CD8-positive, alpha-beta memory T cell (primary cell): ENCODE measurements at places on chromosomes 13 and 19. TPM values are rescaled to one million over a fixed set of nuclear protein-coding genes. Genes with fewer than 3 reads are reported as not detected.

Gene OR7A5
- not detected for total RNA-seq

Gene CLDN10
- total RNA-seq, result not detected

Gene CADM4
- total RNA-seq, result 0.24 TPM

Gene ZNF554
- 2.3 TPM for total RNA-seq

Gene CDX2
- total RNA-seq, result not detected

Gene SELENOV
- total RNA-seq, result not detected

Gene TPTE2
- total RNA-seq, result not detected

Gene SLITRK6
- total RNA-seq, result not detected

Gene UNC13A
- not detected for total RNA-seq

Gene ATP8A2
- total RNA-seq, result 0.63 TPM

Gene CD79A
- total RNA-seq, result 1.3 TPM

DNA sequence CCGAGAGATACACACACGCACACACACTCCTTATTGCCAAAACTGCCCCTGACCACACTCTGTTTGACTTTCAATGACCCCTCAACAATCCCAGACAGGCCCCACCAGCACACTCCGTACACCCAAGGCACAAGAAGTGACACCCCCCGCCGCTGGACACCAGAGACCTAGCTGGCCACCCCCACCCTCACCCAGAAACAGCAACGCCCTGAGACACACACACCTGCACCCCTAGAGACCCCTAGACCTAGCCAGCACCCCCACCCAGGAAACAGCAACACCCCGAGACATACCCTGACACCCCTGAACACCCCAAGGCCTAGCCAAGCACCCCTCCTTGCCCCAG, 1.1 kb upstream of the PTGER1 start:
- peaks cover 23% of the 10 kb centered on the region for H3K27me3 ChIP-seq
- H3K27ac ChIP-seq, result no peak overlapping the region
- no peak overlapping the region for H3K4me3 ChIP-seq
- DNase-seq, result no peak

- peaks cover 54% of the 10 kb centered on the region for H3K4me1 ChIP-seq
- peak within 1 kb of the TSS; percentile 85 for H3K27ac ChIP-seq
- H3K4me3 ChIP-seq, result peak within 1 kb of the TSS; percentile 96
- H3K27me3 ChIP-seq, result no peaks in the 10 kb centered on the region
- peak; percentile 80 for DNase-seq
Measured at GRCh38 chr19:507286-508203, at the start of gene TPGS1. Gene TPGS1 (plus strand): TSS chr19:507497. CDS start chr19:507507, 10 bp downstream.

- no peaks in the 10 kb centered on the region for H3K4me1 ChIP-seq
- no peak overlapping the region for H3K4me3 ChIP-seq
- no peak overlapping the region for H3K27ac ChIP-seq
- no peak for DNase-seq
Measured at GRCh38 chr13:60482012-60482411, 85.0 kb downstream of the TDRD3 start.

- DNase-seq, result peak; percentile 42
- no peaks in the 10 kb centered on the region for H3K4me1 ChIP-seq
- no peaks in the 10 kb centered on the region for H3K36me3 ChIP-seq
- H3K4me3 ChIP-seq, result no peak overlapping the region
Measured at GRCh38 chr19:54266133-54266532, 9.1 kb upstream of the LILRB5 start.

DNA sequence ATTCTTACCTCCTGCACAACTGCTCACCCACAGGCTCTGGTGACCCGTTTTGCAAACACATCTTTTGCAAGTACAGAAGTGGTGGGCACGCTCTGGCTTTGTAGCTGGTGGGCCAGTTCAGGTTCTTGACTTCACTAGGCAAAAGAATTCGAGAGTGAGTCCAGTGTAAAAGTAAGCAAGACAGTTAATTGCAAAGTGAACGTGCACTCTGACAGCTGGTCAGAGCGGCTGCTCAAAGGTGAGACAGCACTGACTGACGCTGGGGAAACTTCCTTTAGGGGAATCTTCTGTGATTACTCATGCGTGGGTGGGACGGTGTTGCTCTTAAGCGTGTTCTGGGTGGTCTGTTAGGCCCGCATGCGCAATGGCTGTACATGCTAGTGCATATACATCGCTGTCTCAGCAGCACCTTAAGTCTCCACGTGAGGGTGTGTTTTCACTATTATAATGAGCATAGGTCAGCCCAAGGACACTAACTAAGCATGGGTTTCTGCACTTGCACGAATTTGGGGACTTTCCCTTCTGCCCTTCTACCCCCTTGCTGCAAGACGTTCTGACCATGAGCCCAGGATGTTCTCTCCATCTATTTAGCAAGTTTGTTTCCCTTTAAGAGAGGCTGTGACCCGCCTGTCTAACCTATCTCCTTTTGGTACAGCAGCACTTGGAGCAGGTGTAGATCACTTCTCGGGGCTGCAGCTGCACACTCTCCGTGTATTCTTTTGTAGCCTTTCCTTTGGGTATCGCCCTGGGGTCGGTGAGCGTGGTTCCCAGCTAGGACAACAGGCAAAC, 30.2 kb upstream of the CD33 start:
- no peak overlapping the region for H3K4me3 ChIP-seq
- DNase-seq, result no peak
- no peaks in the 10 kb centered on the region for H3K4me1 ChIP-seq
- H3K27me3 ChIP-seq, result no peaks in the 10 kb centered on the region
- H3K27ac ChIP-seq, result no peak overlapping the region
- H3K36me3 ChIP-seq, result no peaks in the 10 kb centered on the region

- H3K4me3 ChIP-seq, result no peak overlapping the region
- H3K27ac ChIP-seq, result no peak overlapping the region
- no peaks in the 10 kb centered on the region for H3K4me1 ChIP-seq
- H3K36me3 ChIP-seq, result no peaks in the 10 kb centered on the region
- no peaks in the 10 kb centered on the region for H3K27me3 ChIP-seq
- no peak for DNase-seq
Measured at GRCh38 chr13:34002141-34002540, 184.2 kb downstream of the RFC3 start.

- DNase-seq, result no peak
- H3K36me3 ChIP-seq, result no peaks in the 10 kb centered on the region
- peaks cover 7% of the 10 kb centered on the region for H3K4me1 ChIP-seq
Measured at GRCh38 chr19:44909775-44910174, 4.2 kb downstream of the APOE start.

GRCh38 chr13:93859716-93860115, 619.8 kb downstream of the DCT start:
- no peaks in the 10 kb centered on the region for H3K36me3 ChIP-seq
- no peak overlapping the region for H3K4me3 ChIP-seq
- no peak overlapping the region for H3K27ac ChIP-seq

GRCh38 chr19:24086974-24087595, at the start of gene ZNF254:
Gene ZNF254 (plus strand): TSS chr19:24087187. CDS start chr19:24087308, 121 bp downstream.
- peak within 1 kb of the TSS; percentile 82 for H3K27ac ChIP-seq
- peak; percentile 72 for DNase-seq
- no peaks in the 10 kb centered on the region for H3K27me3 ChIP-seq
- peak within 1 kb of the TSS; percentile 80 for H3K4me3 ChIP-seq
- peaks cover 9% of the 10 kb centered on the region for H3K4me1 ChIP-seq

GRCh38 chr19:4288091-4288777, 9.2 kb downstream of the SHD start:
- DNase-seq, result no peak
- H3K36me3 ChIP-seq, result no peaks in the 10 kb centered on the region
- no peak overlapping the region for H3K27ac ChIP-seq
- H3K27me3 ChIP-seq, result no peaks in the 10 kb centered on the region
- no peak overlapping the region for H3K4me3 ChIP-seq

GRCh38 chr13:76638181-76638580, 248.0 kb downstream of the KCTD12 start:
- no peak for DNase-seq
- H3K36me3 ChIP-seq, result no peaks in the 10 kb centered on the region
- no peaks in the 10 kb centered on the region for H3K27me3 ChIP-seq
- no peaks in the 10 kb centered on the region for H3K4me1 ChIP-seq
- no peak overlapping the region for H3K4me3 ChIP-seq

DNA sequence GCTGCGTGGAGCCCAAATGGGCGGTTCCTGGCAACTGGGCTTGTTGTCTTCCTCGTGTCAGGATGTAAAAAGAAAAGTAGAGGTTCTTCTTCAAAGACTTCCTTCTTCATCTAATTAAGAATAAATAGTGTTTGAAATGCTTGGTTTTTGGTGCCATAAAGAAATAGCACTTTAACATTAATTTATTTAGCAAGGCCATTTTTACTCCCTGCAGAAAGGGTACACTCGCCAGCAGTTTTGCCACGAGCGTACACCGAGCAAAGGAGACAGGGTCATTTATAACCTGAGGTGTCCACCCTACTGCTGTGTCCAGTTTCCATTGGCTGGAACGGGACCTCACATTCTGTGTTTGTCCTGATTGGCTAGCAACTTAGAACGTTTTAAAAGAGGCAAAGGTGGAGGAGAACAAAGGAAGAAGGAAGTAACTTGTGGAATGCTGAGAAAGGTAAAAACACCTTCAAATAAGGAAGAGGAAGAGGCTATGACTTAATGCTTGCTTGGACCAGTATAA, 21.8 kb upstream of the OR10H1 start:
- H3K36me3 ChIP-seq, result no peaks in the 10 kb centered on the region
- DNase-seq, result no peak
- H3K27me3 ChIP-seq, result no peaks in the 10 kb centered on the region

GRCh38 chr13:90171649-90172048, 1175.8 kb upstream of the MIR17HG start:
- no peak overlapping the region for H3K27ac ChIP-seq
- DNase-seq, result no peak
- H3K4me3 ChIP-seq, result no peak overlapping the region
- H3K4me1 ChIP-seq, result no peaks in the 10 kb centered on the region
- no peaks in the 10 kb centered on the region for H3K27me3 ChIP-seq

GRCh38 chr13:70729369-70729768, 621.1 kb upstream of the KLHL1 start:
- H3K4me3 ChIP-seq, result no peak overlapping the region
- H3K36me3 ChIP-seq, result no peaks in the 10 kb centered on the region
- no peaks in the 10 kb centered on the region for H3K27me3 ChIP-seq
- DNase-seq, result no peak

DNA sequence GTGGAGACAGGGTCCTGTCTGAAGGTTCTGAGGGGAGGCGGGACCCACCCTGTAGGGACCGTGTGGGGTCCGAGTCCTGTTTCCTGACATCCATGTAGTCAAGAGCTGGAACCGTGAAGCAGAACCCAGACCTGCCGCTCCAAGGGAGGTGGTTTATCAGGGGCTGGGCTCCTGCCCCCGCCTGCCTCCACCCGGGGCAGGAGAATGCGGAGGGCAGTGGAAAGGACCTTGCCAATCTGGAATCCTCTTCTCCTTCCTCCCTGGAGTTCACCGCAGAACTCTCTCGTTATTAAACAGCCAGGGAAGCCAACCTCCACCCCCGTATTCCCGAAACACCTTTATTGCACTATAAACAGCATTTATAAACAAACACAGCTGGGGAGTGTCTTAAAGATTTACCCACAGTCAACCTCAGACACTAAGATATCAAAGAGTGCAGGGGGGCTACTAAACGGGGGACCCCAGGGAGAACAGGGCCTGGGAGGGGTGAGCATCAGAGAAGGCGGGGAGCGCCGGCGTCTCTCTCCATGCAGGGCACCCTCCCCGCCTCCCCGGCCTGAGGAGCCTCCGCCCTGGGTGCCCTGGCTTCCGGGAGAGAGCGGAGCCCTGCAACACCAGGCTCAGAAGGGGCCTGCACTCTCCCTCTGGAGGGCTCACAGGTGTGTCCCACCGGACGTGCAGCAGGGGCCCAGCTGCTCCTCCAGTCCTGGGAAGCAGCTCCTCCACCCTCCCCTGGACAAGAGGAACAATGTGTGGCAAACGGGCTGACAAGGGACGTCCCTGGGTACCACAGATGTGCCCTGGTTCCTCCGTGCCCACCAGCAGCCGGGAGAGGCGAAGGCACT, 3.6 kb downstream of the C2CD4C start:
- peaks cover 12% of the 10 kb centered on the region for H3K27me3 ChIP-seq
- H3K27ac ChIP-seq, result no peak overlapping the region
- no peaks in the 10 kb centered on the region for H3K36me3 ChIP-seq
- H3K4me3 ChIP-seq, result no peak overlapping the region
- DNase-seq, result peak; percentile 31
- peaks cover 6% of the 10 kb centered on the region for H3K4me1 ChIP-seq

- H3K27ac ChIP-seq, result no peak overlapping the region
- H3K4me3 ChIP-seq, result no peak overlapping the region
- no peaks in the 10 kb centered on the region for H3K27me3 ChIP-seq
Measured at GRCh38 chr13:33375421-33375820, 89.9 kb upstream of the STARD13 start.

- no peak within 1 kb of the TSS for H3K4me3 ChIP-seq
- peak; percentile 43 for DNase-seq
- H3K4me1 ChIP-seq, result no peaks in the 10 kb centered on the region
- no peaks in the 10 kb centered on the region for H3K36me3 ChIP-seq
- no peaks in the 10 kb centered on the region for H3K27me3 ChIP-seq
Measured at GRCh38 chr13:70107498-70108281, at the start of gene ATXN8OS. Gene ATXN8OS (plus strand): TSS chr13:70107826.

DNA sequence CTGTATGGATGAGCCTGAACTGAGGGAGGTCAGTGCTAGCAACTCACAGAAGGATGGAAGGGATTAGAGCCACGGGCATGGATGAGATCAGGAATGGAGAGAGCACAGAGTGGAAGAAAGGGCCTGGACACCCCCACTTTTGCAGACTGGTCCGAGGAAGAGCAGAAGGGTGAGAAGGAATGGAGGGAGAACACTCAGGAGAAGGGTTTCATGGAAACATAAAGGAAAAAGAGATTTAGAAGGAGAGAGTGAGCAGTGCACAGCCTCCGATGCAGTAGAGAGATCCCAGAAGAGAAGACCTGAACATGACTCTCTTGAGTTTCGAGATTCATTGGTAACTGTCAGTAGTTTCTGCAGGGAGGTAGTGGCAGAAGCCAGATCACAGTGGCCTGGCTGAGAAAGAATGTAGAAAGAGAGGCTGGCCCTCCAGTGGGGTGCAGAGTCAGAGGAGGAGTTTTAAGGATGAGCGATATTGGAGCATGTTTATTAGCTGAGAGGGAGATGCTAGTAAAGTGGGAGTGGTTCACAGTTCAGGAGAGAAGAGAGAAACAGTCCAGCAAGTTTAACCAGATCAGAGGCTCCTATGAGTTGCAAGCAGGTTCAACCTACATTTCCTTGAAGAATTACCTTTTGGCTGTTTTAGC, 108.9 kb downstream of the ZAR1L start:
- H3K27ac ChIP-seq, result no peak overlapping the region
- DNase-seq, result no peak
- no peaks in the 10 kb centered on the region for H3K36me3 ChIP-seq
- H3K4me3 ChIP-seq, result no peak overlapping the region
- H3K27me3 ChIP-seq, result no peaks in the 10 kb centered on the region

GRCh38 chr13:75896271-75896670, 260.1 kb downstream of the LMO7 start:
- H3K36me3 ChIP-seq, result no peaks in the 10 kb centered on the region
- H3K27ac ChIP-seq, result no peak overlapping the region
